ENCODE measurements at places on chromosomes 4 and X.
A peak's percentile ranks its signal among the peaks of the same experiment; 100 is the strongest.

GRCh38 chr4:30005995-30006394 lies 714.2 kb upstream of the PCDH7 start:
- no peaks in the 10 kb centered on the region for H3K36me3 ChIP-seq
- no peaks in the 10 kb centered on the region for H3K27me3 ChIP-seq
- no peak overlapping the region for H3K27ac ChIP-seq
- DNase-seq, result no peak
- H3K4me1 ChIP-seq, result no peaks in the 10 kb centered on the region

DNA sequence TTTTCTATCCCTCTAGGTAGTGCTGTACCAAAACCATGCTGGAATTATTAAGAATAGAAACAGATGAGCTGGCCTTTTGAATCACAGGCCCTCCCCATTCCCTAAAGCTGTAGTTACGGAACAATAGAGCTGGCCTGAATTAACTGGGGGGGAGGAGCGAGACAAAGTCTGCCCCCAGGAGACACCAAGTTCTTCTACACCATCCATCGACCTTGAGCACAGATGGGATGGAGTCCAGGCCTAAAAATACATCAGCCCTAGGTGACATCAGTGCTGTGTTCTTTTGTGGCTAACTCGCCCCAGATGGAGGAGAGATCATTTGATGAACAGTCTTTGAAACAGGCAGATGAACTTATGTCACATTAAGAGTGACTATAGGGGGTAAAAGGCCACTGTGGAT lies 49.6 kb downstream of the LHFPL1 start:
- no peaks in the 10 kb centered on the region for H3K27me3 ChIP-seq
- no peak overlapping the region for H3K27ac ChIP-seq
- no peaks in the 10 kb centered on the region for H3K4me1 ChIP-seq
- no peak overlapping the region for H3K4me3 ChIP-seq

DNA sequence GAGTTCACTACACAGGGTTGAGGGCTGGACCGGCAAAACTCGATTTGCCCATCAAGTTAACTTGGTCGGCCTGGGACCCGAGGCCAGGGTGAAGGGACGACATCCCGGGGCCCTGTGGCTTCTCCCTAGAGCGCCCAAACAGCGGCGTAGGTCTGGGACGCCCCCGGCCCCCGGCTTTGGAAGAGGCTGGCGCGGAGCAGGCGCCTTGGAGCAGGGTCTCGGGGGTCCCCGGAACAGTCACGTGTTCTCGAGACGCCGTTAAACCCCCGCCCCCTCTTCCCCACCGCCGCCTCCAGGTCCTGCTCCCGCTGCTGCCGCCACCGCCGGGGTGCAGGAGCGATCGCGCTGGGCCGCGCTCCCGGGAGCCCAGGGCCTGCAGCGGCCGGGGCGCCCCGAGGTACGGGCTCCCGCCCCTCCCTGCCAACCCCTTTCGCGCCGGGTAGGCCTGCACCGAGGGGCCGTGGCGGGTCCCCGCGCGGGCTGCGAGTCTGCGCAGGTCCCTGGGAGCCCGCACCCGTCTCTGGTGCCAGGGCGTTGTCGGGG lies at the start of gene NPY5R:
Gene NPY5R (plus strand): TSS at position 289 of the 543 bp plus-strand sequence. CDS start 6,382 bp downstream, outside the sequence.
- peaks cover 3% of the 10 kb centered on the region for H3K4me1 ChIP-seq
- H3K27ac ChIP-seq, result peak within 1 kb of the TSS; percentile 85
- H3K27me3 ChIP-seq, result no peaks in the 10 kb centered on the region
- DNase-seq, result no peak
- peak within 1 kb of the TSS; percentile 95 for H3K4me3 ChIP-seq

- no peak overlapping the region for H3K27ac ChIP-seq
- no peaks in the 10 kb centered on the region for H3K27me3 ChIP-seq
- H3K36me3 ChIP-seq, result no peaks in the 10 kb centered on the region
- no peak overlapping the region for H3K4me3 ChIP-seq
Observed at GRCh38 chr4:77449171-77449570, 156.4 kb upstream of the CXCL13 start.

- H3K36me3 ChIP-seq, result no peaks in the 10 kb centered on the region
- no peaks in the 10 kb centered on the region for H3K27me3 ChIP-seq
- no peak overlapping the region for H3K4me3 ChIP-seq
- H3K27ac ChIP-seq, result no peak overlapping the region
- H3K4me1 ChIP-seq, result no peaks in the 10 kb centered on the region
Observed at GRCh38 chrX:128897621-128898020, 625.7 kb downstream of the SMARCA1 start.

GRCh38 chrX:48902776-48903175 lies 5.0 kb downstream of the PQBP1 start:
- DNase-seq, result no peak
- H3K4me1 ChIP-seq, result peaks cover 3% of the 10 kb centered on the region
- H3K36me3 ChIP-seq, result peaks cover 30% of the 10 kb centered on the region
- no peak overlapping the region for H3K27ac ChIP-seq
- no peaks in the 10 kb centered on the region for H3K27me3 ChIP-seq

- H3K36me3 ChIP-seq, result no peaks in the 10 kb centered on the region
- no peak overlapping the region for H3K4me3 ChIP-seq
- DNase-seq, result no peak
- H3K27ac ChIP-seq, result no peak overlapping the region
- no peaks in the 10 kb centered on the region for H3K27me3 ChIP-seq
Observed at GRCh38 chr4:68361146-68361589, 11.3 kb upstream of the YTHDC1 start.

GRCh38 chrX:110318664-110318968 lies 731 bp upstream of the AMMECR1 start:
- H3K4me1 ChIP-seq, result no peaks in the 10 kb centered on the region
- no peaks in the 10 kb centered on the region for H3K36me3 ChIP-seq
- H3K27me3 ChIP-seq, result no peaks in the 10 kb centered on the region
- H3K27ac ChIP-seq, result no peak overlapping the region

DNA sequence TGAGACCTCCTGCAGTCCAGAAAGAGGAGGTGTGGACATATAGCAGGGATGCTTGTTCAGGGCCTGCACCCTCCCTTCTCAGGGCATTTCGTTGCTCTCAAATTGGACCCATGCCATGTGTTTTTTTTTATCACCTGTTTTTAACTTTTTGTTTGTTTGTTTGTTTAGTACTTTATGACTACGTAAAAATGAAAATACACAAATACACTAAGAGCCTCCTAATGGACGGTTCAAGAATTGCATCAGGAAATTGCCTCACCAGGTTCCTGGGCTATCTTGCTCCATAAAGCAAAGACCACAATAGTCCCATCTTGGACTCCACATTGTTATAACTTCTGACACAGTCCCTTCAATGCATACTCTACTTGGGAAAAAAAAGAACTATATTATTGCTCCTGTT lies 1685.9 kb upstream of the TENM3 start:
- no peaks in the 10 kb centered on the region for H3K27me3 ChIP-seq
- no peak overlapping the region for H3K4me3 ChIP-seq
- no peak overlapping the region for H3K27ac ChIP-seq
- H3K4me1 ChIP-seq, result no peaks in the 10 kb centered on the region

DNA sequence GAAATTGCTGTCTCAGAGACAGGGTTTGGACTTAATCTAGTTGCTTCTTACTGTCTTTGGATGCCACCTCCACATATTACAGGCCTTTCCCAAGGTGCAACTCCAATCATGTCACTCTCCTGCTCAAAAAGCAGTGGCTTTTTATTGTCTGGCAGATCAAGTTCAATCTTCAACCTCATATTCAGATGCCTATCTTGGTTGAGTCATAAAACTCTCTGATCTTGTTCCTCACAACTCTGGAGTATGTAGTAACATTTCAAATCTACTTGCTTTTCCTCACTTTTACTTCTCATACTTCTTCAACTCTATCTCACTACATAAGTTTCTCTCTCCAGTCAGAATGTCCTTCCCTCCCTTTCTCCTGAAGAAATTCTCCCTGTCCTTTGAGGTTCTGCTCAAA lies 180.6 kb downstream of the VSIG4 start:
- H3K4me1 ChIP-seq, result no peaks in the 10 kb centered on the region
- H3K36me3 ChIP-seq, result no peaks in the 10 kb centered on the region
- DNase-seq, result no peak
- no peak overlapping the region for H3K27ac ChIP-seq
- no peaks in the 10 kb centered on the region for H3K27me3 ChIP-seq

GRCh38 chr4:38572793-38573192 lies 91.2 kb upstream of the KLF3 start:
- no peaks in the 10 kb centered on the region for H3K4me1 ChIP-seq
- no peak overlapping the region for H3K4me3 ChIP-seq
- no peaks in the 10 kb centered on the region for H3K27me3 ChIP-seq

- H3K27me3 ChIP-seq, result no peaks in the 10 kb centered on the region
- peak; percentile 71 for DNase-seq
- H3K4me3 ChIP-seq, result peak overlapping the region; percentile 42
- peak overlapping the region; percentile 91 for H3K27ac ChIP-seq
- peaks cover 20% of the 10 kb centered on the region for H3K4me1 ChIP-seq
Observed at GRCh38 chrX:18873189-18873791, 110.6 kb downstream of the PHKA2 start.

- H3K27me3 ChIP-seq, result no peaks in the 10 kb centered on the region
- no peaks in the 10 kb centered on the region for H3K36me3 ChIP-seq
- H3K4me3 ChIP-seq, result no peak overlapping the region
- H3K4me1 ChIP-seq, result no peaks in the 10 kb centered on the region
Observed at GRCh38 chr4:32488690-32489089, 1768.5 kb downstream of the PCDH7 start.

DNA sequence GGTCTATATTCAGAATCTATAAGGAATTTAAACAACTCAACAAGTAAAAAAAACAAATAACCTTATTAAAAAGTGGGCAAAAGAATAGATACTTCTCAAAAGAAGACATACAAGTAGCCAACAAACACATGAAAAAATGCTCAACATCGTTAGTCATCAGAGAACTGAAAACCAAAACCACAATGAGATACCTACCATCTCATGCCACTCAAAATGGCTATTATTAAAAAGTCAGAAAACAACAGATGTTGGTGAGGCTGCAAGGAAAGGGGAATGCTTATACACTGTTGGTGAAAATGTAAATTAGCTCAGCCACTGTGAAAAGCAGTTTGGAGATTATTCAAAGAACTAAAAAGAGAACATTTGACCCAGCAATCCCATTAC lies 201.6 kb downstream of the QDPR start:
- H3K27me3 ChIP-seq, result no peaks in the 10 kb centered on the region
- no peak for DNase-seq
- H3K36me3 ChIP-seq, result no peaks in the 10 kb centered on the region
- no peak overlapping the region for H3K4me3 ChIP-seq
- H3K4me1 ChIP-seq, result peaks cover 3% of the 10 kb centered on the region

DNA sequence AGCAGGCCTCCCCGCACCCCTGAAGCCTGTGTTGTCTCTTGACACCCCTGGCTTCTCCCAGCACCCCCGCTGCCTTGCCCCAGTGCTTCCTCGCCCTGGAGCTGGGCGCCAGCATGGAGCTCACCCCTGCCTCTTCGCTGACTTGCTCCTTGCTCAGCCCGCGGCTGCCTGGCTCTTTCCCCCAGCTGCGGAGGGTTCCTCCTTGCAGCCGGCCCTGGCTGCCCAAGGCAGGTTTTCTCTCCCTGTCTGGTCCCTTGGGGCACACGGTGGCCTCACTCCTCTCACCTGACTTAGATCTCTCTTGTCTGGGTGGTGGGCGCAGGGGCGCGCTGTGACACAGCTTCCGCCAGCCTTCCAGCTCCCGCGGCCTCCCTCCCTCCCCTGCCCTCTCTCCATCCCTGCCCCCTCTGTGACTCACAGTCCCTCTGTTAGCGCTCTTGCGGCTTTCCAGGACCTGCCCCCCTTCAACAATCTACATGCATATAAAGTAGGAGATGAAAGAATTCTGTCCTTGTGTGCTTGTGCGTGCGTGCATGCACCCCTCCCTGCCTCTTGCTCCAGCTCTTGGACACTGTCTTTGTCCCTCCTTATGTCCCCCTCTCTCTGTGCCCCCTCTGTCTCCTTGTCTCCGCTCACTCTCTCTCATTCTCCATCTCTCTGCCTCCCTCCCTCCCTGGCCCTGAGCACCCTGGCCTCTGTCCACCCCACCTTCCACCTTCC lies 2.2 kb downstream of the PLXNB3 start:
- DNase-seq, result no peak
- peak overlapping the region; percentile 59 for H3K27ac ChIP-seq
- H3K36me3 ChIP-seq, result peaks cover 5% of the 10 kb centered on the region
- no peaks in the 10 kb centered on the region for H3K27me3 ChIP-seq

GRCh38 chrX:25968920-25969319 lies 169.2 kb upstream of the MAGEB18 start:
- no peaks in the 10 kb centered on the region for H3K4me1 ChIP-seq
- no peak overlapping the region for H3K27ac ChIP-seq
- DNase-seq, result no peak
- no peaks in the 10 kb centered on the region for H3K27me3 ChIP-seq
- H3K36me3 ChIP-seq, result no peaks in the 10 kb centered on the region

DNA sequence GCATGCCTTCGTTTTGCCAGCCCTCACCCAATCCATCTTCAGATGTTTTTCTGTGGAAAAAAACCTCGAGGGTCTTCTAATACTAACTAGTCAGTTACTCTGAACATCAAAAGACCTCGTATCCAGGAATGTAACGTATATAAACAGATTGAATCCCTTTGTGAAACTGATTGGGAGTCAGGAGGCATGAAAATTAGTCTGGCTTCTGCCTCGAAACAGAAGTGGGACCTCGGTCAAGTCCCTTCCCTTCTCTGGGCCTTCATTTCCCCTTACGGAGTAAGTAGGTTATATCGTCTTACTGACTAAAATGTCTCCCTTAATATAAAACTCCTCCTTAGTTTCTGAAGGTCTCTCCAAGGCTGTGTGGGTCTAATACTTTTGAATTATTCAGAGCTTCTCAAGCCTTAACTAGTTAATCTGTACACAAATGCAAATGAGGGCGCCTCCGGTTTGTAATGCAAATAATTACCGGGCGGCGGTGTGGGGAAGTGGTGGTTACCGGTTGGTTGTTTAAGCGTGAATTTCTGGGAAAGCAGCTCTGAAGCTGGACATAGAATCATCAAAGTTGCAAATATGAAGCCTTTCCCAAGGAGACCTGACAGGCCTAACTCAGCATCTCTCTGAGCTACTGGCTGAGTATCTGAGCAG lies 11.4 kb upstream of the NKRF start:
- H3K36me3 ChIP-seq, result no peaks in the 10 kb centered on the region
- no peak for DNase-seq
- no peak overlapping the region for H3K4me3 ChIP-seq
- H3K27me3 ChIP-seq, result no peaks in the 10 kb centered on the region

DNA sequence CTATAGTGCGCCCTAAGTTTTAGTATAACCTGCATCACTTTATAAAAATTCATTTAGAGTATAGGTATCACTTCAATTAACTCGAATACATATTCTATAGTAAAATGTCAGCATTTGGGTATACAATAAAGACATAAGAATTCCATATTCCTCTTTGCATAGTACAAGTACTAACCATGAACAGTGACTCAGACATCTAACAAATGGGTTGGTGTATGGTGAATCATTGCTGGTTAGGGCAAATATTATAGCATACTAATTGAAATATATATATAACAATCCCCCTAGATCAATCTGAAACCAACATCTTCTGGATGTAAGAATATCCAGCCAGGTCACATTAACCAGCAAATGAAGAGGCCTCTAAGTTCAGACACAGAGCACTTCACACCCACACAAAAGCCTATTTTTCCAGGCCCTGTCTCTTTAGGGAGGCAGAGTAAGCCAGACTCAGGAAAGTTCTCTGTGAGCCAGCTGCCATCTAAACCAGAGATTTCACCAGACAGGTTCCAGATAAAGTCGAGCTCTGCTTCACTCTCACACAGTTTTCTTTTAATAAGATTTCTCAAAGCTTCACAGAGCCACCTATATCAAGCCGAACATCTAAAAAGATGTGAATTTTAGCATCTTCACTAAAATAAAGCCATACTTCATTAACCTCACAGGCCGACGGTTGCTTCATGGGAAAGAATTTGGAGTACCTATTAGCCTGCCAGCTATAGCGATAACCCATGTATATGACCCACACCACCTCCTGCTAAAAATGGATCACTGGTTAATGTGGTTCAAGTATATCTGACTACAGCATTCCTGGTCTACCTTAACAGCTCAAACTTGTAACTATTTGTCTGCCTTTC lies 200.0 kb upstream of the FTHL17 start:
- no peak overlapping the region for H3K4me3 ChIP-seq
